ENCODE measurements at places on chromosomes 5 and 9.

DNA sequence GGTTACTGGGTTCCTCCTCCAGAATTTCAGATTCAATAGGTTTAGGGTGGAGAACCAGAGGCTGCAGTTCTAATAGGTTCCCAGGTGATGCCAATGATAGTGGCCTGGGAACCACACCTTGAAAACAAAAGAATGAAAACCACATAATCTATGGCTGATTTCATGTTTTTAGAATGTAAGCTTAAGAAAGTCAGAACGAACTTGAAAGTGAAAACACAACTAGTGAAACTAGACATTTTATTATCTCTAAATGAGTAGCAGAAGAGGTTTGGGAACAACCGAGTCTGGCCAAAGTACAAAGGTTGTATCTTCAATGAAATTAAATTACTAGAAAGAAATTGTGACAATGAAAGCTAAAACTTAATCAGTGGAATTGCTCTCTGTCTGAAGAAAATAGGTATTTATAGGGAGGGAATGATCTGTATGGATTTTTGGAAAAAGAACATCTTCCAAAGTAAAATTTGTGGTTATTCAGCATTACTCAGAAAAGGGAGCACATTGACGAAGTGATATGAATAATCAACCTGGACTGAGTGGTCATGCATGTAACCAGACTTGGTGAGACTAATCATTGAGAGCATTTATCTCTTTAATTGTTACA lies 24.9 kb upstream of the CEP120 start:
- DNase-seq: no peak

DNA sequence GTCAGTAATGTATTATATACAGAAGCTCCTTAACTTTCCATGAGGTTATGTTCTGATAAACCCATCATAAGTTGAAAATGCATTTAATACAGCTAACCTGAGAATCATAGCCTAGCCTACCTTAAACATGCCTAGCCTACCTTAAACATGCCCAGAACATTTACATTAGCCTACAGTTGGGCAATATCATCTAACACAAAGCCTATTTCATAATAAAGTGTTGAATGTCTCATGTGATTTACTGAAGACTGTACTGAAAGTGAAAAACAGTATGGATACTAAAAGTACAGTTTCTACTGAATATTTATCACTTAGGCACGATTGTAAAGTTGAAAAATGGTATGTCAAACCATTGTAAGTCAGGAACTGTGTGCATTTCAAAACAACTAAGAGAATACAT lies 1.6 kb downstream of the GM2A start:
- DNase-seq: no peak

- DNase-seq: no peak
Measured at GRCh38 chr9:40914772-40915659, 213.5 kb downstream of the FOXD4L6 start.

GRCh38 chr5:76153271-76153670 lies 70.1 kb downstream of the SV2C start:
- no peak for DNase-seq

DNA sequence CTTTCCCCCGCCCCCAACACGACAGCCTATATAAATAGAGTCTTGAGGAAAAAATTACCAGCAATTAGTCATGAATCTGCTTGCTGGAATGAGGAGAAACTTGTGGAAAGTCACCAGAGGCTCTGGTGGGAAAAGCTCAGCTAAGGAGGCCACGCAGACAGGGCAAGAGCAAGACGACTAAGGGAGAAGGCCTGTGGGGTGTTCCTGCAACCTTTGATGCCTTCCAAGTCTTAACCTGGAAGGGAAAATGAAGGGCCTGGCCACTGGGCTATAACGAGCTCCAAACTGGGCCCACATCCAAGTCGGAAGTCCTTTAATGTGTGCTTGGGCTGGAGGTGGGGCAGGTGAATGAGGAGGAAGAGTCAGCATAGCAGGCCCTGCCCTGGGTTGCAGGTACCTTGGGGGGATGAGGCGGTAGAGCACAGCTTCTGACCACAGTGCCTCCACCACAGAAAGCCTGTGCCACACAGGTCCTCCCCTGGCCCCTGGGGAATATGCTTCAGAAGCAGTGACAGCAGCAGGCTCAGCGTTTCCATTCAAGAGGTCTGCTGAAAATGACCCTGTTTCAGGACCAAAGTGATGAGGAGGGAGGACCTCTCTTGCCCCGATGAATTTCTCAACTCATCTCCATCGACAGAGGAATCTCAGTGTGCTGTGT lies 92.8 kb upstream of the LRRTM2 start:
- DNase-seq: peak; percentile 79

GRCh38 chr5:126516133-126516532 lies 78.9 kb downstream of the ALDH7A1 start:
- no peak for DNase-seq
